ENCODE measurements at places on chromosomes 3 and 15.

DNA sequence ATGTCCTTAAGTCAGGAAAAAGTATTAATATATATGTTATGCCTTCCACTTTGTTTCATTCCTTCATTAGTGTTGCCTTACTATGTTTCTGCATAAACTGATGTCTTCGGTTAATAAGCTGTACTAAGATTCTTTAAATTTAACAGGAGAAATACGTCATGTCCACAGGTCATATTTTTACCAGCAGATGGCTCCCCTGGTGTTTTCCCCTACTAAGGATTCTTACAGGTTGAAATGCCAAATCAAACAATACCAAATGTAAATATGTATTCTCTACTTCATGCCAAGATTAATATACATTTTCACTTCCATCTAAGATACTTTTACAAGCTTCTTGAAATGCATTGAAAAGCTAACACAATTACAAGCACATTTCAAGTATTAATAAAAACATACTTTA lies 1602.1 kb downstream of the SI start:
- DNase-seq = no peak

DNA sequence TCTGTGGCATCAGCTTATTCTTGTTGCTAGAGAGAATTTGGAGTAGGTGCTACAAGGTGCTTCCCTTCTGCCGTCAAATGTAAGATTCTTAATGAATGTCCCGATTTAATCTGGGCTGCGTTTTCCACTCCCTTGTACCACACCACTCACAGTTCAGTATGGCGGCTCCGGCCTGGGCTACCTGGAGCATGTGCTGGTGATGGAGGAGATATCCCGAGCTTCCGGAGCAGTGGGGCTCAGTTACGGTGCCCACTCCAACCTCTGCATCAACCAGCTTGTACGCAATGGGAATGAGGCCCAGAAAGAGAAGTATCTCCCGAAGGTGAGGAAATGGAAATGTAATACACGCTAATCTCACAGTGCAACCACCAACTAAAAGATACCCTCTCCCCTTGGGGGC lies 4.9 kb downstream of the IVD start:
- DNase-seq = no peak

DNA sequence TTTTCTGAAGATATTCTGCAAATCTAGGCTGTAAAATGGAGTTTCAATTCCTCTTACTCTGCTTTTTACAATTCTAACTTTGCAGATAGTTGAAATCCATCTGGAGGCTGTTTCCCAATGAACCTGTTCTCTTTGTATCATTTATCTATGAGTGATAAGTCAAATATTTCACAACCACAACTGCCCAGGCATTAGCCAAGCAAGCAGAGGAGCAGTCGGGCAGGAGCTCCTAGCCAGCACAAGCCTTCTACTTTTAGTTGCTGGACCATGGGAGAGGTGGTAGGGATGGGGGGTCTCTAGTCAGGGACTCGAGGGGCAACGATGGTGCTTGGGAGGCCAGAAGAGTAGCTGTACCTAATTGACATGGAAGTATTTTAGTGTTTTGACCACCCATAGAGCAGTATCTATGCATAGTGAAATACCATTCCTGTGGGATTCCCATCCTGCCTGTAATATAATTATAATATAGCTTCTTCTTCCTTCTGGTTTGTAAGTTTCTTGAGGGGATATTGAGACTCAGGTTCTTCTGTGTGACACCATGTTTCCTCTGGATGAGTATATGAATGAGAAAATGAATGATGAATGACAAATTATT lies 353.5 kb upstream of the IL12A start:
- DNase-seq = no peak

DNA sequence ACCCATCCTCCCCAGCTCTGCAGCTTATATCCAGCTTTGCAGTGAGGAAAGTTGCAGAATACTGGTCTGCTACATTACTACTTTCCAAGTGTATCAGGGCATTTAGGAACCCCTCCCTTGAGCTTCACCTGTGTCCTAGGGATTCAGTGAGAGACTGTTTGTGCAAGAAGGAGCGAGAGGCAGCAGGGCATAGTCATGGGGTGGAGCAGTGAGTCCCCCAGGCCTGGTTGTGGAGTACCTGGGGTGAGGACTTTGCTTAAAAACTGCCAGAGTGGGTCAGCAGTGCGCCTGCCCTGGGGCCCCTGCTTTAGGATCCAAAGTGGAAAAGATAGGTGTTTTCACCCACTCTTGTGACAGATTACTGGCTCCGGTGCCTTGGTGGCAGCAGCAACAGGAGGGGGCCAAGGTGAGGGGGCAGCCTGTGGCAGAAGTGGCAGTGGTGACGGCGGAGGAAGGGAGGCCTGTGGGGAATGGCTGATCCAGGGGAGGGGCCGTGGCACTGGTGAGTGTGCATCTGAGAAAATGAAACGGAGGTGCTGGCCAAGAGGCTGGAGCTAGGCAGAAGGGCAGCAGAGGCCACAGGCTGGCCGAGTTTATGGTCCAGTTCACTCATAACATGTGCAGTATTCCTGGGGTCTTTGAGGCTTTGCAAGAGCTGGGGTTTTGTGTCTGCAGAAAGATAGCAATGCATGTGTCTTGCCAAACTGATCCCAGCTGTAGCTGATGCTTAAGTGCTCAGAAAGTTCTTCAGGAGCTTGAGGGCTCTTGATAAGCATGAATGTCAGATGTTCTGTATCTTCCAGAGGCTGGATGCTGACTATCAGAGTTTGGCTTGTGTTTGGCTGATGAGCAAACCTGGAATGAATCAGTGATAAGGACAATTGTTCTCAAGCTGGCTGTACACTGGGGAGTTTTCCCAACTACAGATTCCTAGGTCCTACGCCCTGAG lies 43.4 kb downstream of the GOLGA6A start:
- DNase-seq = no peak

DNA sequence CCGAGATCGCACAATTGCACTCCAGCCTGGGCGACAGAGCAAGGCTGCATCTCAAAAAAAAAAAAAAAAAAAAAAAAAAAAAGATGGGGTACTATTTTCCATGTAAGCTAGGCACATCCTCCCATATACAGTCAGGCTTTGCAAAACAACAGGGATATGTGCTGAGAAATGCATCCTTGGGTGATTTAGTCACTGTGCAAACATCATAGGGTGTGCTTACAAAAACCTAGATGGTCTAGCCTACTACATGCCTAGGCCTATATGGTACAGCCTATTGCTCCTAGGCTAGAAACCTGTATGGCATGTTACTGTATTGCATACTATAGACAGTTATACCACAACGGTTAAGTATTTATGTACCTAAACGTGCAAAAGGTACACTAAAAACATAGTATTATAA lies 75.0 kb downstream of the TTBK2 start:
- DNase-seq = no peak

GRCh38 chr3:44090036-44090435 lies 151.7 kb upstream of the TOPAZ1 start:
- DNase-seq = no peak

DNA sequence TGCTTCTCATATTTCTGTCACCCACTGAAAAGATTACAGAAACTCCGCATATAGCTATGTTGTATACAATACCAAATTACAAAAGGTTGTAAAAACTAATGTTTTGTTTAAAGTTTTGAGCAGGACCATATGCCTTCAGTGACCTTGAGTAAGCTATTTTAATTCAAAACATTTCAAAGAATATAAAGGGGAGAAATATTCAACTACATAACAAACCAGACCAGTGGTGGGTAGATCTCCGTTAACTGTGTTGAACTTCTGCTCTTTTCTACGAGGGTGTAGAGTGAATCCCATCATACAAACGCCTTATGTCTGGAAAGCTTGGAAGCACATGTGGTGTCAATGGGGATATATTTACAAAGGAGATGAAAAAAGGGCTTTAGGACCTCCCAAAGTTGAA lies 68.4 kb upstream of the NR2F2 start:
- no peak for DNase-seq

DNA sequence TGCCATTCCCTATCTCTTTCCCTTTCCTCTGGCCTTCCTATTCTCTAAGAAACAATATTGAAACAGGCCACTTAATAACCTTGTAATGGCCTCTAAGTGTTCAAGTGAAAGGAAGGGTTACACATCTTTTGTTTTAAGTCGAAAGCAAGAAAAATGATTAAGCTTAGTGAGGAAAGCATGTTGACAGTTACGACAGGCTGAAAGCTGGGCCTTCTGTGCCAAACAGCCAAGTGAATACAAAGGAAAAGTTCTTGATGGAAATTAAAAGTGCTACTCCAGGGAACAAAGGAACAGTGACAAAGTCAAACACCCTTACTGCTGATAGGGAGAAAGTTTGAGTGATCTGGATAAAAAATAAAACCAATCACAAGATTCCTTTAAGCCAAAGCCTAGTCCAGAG lies 54.2 kb downstream of the SENP2 start:
- no peak for DNase-seq

- DNase-seq = no peak
These were observed 84.0 kb upstream of the SKOR1 start for GRCh38 chr15:67741308-67741707.

DNA sequence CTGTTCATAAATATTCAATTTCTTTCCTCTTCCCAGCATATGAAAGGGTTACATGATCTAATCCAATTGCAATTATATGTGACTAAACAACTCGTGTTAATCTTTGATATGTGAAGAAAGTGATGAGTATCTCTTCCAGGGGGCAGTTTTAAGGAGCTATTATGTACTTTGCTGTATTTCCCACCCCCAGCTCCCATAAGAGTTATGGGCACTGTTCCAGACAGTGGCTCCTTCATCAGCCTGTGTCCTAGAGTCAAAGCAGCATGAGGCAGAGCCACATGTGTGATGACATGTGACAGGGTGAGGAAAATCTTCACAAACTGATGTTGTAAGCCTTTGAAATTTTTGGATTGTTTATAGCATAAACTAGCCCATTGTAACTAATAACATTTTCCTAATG lies 315.4 kb downstream of the DIPK2A start:
- no peak for DNase-seq

DNA sequence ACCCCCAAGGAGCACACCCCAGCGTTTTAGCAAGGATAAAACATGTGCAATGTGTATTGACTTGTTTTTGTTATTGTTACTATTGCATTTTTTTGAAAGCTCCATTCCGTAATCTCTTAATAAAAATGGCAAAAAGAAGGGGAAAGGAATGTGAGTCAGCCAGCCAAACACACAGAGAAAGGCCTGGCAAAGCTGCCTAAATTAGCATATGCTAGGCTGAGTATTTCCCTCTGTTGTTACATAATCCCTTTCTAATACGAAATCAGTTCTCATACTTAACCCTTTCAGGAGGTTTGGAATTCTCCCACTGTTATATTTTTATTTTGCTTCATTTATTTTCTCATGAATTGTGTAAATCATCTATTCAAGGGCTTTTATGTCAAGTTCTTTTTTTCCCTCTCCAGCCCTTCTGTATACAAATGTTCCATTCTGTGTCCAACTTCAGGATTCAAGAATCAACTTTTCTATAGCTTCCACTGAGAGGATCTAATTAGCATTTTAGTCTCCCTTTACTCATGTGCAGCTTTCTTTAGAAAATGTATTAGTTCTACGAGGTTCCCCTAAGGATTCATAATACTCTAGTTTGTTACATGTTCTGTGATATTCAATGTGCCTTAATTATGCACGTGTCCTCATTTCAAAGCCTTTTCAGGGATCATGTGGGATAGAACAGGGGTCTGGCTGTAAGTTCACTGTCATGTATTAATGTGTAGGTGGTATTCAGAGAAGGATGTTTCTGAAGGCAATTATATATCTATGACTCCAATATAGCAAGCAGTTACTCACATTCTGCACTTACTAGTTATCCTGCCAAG lies 9.2 kb downstream of the CADM2 start:
- DNase-seq = no peak

DNA sequence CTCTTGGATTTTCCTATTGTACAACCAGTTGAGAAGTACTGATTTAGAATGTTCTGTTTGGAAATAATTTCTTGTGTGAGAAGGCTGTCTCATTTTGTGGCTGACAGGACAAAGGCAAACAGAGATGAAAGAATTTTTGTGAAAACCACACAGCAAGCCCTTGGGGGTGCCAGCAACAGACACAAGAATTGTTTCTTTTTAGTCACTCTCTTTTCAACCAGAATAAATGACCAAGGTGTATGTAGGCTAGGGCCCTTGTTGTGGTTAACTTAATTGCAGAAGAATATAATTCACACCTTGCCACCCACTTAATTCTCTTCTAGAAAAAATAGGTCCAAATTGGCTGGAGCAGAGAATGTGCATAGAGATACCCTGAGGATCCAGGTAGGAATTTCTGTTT lies 329.4 kb upstream of the TBC1D5 start:
- DNase-seq = no peak

GRCh38 chr3:182862159-182862860 lies 69.0 kb downstream of the ATP11B start:
- no peak for DNase-seq

DNA sequence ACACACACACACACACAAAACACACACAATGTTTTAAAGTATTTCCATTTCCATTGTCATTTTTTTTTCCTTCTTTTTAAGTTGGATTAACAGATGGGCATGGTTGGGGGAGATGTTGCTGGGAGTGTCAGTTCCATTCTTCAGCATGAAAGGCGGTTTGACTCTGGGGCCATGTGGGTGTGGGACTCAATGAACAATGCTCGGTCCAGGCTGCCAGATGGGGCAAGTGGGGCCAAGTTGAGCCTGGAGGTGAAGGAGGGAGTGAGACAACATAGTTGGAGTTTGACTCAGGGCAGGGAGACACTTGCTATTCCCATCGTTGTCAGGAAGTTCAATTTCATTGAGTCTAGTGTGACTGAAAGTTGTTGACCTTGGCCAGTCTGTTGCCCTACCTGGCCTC lies 125.3 kb downstream of the TLE3 start:
- no peak for DNase-seq

- DNase-seq = no peak
These were observed 62.9 kb upstream of the VGLL4 start for GRCh38 chr3:11706604-11707003.

DNA sequence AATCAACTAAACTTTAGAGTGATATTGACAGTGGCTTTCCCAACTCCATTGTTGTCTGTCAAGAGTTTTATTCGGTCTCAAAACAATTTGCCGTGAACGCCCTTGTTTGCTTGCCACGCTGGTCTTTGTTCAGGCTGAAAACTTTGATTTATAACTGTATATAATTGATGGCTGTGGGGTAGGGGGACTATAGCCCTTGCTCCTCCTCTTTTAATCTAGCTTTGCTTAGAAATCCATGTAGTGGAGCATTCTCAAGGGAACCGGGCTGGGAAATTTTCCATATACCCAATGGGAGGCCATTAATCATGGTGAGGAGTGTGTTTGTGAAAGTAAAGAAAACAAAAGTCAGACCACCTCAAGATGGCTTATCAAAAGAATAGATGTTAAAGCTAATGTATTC lies 339.8 kb upstream of the RARB start:
- no peak for DNase-seq

DNA sequence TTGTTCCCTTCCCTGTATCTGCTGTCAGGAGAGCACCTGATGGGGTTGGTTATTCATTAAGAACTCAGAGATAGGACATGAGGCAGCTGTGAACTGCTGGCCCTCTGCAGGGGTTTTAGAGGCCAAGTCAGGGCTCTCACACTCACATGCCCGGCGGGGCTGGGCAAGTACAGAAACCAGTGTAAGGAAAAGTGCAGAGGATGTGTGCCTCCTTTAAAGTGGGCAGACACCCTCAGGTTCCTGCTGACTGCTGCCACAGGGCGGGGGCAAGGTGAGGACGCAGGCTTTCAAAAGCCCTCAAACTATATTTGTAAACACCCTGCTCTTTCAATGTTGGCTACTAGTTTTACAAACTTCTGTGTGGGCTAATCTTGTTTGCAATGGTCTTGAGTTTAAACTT lies 22.4 kb downstream of the CXCR6 start:
- DNase-seq = no peak
